Spinal cord (tissue), 10 donors: ENCODE measurements at places on chromosomes 4 and X.

DNA sequence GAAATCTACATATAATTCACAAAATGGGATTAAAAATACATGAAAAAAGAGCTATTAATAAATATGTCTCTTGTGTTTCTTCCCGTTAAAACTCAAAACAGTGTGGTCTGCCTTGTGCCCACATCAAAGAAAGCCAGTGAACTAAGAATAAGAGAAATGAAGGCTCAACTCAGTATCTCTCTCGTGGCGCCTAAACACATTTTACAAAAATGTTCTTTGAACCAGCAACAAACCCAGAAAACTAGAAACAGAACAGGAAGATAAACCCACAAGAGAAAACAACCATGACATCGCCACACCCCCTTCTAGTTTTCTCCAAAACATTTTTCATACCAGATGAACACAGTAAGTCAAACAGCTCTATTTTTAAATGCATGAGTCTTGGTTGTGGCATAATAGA lies 130.1 kb downstream of the DCHS2 start:
- no peak for DNase-seq

- no peak for DNase-seq
Observed at GRCh38 chrX:20445109-20445508, 178.4 kb upstream of the RPS6KA3 start.

DNA sequence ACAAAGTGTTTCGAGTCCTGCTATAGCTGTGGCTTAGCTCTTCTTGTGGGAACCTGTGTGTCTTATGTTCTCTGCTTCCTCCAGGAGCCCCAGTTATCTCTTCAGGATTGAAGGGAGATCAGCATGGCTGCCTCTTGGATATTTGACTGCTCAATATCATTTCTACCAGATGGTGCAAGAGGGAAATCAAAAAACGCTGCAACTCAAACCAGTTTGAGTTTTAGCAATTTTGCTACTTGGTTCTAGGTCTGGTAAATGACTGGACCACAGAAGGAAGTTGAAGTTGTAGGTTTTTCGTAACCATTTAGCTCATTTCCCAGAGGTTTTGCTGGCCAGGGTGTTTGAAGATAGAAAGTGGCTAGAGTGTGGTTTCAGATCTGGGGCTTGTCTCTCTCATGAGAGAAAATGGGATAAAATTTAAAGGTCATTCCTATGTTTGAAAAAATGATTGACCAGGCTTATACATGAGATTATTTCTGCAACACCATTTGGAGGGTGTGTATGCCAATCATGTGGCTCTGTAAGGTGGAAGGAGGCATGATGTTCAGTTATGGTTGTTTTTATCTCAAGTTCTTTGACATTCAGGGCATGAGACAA lies 210.4 kb downstream of the SPRY1 start:
- DNase-seq = no peak

DNA sequence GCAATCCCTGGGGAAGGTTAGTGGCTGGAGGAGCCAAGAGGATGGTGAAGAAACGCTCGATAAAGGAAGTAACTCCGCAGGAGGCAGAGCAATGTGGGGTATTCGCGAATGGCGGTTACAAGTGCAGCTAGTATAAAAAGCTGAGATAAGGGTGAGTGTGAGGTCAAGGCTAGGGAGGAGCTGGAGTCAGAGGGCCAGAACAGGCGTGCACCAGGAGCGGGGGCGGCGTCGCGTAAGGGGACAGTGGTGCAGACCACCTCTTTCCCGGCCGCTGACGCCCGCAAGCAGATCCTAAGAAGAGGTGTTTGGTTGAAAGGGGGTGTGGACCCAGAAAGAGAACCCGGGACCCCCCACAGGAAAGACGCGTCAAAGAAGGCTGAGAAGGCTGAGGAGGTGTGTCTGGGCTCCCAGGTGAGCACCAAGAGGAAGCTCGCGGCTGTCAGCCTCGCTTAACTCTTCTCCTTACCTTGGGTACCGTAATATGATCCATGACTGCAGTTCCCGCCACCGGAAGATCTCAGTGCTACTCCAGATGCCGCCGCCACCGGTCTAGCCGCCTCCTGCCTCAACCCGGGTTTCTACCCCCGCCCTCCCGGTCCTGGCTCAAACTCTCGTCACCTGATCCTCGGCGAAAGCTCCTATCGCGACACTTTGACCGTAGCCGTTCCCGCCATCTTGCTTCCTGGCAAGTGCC lies at the start of gene MTMR8:
MTMR8 (minus strand) TSS at position 579 of the 694 bp plus-strand sequence; CDS start at position 490, 89 bp downstream.
- peak; percentile 86 for DNase-seq

GRCh38 chrX:42943051-42943974 lies 165.3 kb upstream of the PPP1R2C start:
- no peak for DNase-seq

DNA sequence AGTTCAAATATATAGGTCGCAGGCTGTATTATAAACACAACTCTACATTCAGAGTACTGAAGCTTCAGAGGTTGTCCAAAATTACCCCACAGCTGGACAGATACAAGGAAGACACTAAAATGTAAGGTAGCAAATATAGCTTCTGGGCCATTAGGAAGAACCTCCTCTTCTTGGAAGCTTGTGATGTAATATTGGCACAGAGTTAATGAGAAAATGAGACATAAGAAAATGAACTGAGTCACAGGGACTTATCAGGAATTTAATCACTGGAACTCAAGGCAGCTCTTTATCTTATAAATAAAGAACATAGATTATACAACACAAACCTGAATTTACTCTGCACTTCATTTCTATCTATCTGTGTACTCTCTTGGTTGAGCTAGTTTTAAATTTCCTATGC lies 344.7 kb downstream of the PCDH10 start:
- DNase-seq = no peak

DNA sequence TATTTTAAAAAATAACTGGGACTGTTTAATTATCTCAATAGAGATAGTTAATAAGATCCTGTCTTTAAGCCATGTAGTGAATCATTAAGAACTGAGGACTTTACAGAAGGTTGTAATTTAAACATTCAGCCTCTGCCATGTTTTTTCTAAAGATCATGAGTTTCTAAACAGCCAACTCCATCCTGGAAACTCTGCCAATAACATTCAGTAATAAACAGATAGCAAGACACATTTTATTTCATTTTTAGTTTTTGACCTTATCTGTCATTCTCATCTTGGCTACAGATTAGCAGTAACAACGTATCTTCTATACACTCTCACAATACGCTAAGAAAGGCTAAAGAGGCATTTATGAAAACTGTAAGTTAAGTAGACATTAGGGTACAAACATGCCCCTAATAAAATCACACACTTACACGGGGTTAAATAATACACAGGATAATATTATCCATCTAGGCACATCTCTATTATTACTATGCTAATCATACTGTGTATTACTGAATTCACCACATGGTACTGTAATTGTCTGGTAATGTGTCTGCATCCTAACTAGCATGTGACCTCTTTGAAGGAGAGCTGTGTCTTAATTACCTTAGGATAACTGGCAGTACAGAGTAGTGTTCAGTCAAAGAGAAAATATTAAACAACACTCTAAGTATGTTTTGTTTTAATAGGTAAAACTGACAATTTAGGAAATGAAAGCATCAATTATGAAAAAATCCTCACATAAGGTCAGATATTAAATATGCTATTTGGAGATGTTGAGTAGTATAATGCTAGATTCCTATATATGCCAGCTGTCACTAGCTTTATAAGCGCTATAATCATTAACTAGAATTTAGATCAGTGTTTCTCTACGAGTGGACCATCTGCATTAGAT lies 122.4 kb upstream of the NAP1L5 start:
- peak; percentile 45 for DNase-seq

- DNase-seq = no peak
Observed at GRCh38 chrX:11066812-11067211, 44.3 kb upstream of the HCCS start.

GRCh38 chr4:128776794-128777216 lies 32.7 kb upstream of the JADE1 start:
- DNase-seq = no peak

GRCh38 chr4:59945277-59945676 lies 1254.8 kb upstream of the ADGRL3 start:
- no peak for DNase-seq

- DNase-seq = peak; percentile 55
Observed at GRCh38 chrX:53421772-53422085, 725 bp downstream of the SMC1A start.

DNA sequence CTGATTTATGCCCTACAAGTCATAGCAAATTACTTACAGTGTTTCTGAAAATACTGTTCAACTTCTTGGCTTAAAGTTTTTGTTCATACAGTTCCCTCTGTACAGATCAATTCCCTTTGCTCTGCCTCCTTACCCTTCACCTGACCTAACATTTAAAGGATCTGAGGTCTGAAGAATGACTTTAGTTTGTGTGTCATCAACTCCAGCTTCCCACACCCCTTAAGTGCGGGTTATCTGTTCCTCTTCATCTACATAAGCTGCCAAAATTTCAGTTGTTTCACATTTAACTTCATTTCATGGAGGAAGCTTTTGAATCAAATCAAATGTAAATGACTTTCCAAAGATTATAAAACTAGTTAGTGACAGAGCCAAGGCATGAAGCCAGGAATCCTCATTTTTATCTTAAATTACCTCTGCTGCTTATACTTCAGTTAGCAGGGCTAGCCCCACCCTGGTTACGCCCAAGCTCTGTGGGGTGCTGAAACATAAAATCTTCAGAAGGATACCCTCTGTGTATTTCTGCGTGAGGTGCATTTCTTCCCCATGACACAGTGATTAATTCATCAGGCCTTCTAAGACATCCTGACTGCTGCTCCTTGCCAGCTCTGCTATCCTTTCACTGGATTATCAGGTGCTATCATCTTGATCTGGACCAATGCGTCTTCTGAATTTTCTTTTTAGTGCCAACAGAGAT lies 16.5 kb downstream of the CXCL1 start:
- DNase-seq = no peak

DNA sequence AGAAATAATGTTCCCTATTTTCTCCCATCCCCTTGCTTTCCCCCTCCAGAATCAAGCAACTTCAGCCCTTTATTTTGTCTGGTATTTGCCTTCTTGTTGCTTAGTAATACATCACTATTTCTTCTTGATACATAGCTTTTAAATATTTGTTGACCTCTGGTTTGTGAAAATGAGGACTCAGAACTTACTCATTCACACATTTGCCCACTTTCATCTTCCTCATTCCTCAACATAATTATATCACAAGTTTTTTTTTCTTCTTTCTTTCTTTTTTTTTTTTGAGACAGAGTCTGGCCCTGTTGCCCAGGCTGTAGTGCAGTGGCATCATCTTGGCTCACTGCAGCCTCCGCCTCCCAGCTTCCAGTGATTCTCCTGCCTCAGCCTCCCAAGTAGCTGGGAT lies 28.9 kb upstream of the NDUFC1 start:
- no peak for DNase-seq

GRCh38 chrX:68832101-68832416 lies 3.2 kb downstream of the EFNB1 start:
- DNase-seq = peak; percentile 68

GRCh38 chrX:130772105-130772775 lies 130.8 kb downstream of the ENOX2 start:
- peak; percentile 5 for DNase-seq

DNA sequence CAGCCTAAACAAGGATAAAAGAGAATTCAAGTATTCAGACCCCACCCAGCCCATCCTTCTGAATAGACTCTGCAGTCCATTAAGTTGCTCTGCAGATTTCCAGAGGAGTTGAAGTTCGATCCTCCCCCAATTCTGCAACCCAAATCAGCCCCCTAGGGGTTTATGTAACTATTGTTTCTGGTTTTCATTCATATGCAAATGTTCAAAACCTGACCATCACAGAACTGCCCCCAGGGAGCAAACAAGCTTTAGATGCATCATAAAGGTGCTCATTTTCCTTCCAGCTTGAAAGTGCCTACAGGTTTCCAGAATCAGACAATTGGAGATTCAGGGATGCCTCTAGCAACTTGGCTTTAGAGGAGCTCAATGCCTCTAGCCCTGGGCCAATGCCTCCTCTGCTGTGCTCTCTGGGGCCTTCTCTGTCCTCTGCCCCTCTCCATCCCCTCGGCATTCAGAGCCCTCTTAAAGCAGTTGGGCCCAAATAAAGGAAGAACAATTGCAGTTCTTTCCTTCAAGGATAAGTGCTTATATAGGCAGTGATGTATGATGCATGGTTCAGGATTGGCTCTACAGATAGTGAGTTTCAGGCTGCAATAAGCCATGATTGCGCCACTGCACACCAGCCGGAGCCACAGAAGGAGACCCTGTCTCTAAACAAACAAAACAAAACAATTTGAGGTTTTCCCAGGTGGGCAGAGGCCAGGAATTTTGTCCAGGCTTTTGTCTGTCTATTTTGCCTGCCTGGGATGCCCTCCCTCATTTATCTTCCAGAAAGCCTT lies 23.5 kb upstream of the SPINK2 start:
- no peak for DNase-seq

DNA sequence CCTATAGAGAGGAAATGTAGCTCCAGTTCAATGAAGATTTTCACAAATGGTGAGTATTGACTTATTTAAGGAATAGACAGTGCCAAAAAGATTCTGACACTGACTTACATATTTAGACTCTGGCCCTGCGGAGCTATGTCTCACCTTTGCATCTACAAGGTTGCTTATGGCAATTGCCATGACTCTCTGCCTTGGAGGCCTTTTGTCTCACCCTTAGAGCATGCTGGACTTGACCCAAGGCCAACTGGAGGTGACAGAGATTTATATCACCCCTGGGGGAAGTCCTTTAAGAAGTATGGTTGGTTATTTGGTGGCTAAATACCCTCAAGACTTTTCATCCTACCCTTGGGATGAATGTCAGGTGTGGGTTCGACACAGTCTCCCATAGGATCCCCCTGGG lies 4.5 kb upstream of the ETDC start:
- no peak for DNase-seq

- DNase-seq = no peak
Observed at GRCh38 chr4:188139671-188140070, 430 bp downstream of the TRIML1 start.

DNA sequence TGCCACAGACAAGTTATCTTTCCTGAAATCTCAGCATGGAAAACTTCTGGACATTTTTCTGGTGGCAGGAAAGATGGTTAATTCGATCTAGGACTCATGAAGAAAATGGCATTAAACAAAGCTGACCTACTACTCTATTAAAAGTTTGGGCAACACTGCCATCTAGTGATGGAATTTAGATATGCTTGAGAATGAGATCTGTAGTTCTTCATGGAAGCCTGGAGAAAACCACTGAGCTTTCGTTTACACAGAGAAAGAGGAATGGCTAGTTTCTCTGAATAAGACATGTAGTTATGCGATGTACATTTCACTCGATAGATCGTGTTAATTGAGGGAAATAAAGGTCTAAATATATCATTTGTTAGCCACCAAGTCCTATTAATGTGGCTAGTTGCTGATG lies 51.7 kb upstream of the CHRDL1 start:
- peak; percentile 90 for DNase-seq

GRCh38 chr4:96833831-96834230 lies 993.9 kb downstream of the PDHA2 start:
- no peak for DNase-seq

DNA sequence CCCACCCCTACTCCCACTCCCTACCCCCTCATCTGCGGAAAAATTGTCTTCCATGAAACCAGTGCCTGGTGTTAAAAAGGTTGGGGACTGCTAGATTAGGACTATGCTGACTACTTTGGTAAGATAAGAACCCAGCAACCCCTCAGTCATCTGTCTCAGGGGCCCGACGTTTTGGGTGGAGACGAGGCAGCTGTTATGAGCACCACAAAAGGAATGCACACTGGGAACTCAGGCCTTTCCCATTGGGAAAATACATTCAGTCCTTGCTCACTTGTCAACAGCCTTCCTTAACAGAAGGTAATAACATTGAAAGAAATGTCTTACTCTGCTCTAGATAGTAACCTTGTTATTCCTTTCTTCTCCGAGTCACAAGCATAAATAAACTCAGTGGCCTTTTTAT lies 310.8 kb downstream of the AFF2 start:
- no peak for DNase-seq
